ENCODE measurements at places on chromosomes 6 and 20. TPM values are rescaled to one million over a fixed set of nuclear protein-coding genes. Genes with fewer than 3 reads are reported as not detected.

TLDC2 gene
- not detected for total RNA-seq

PLAGL1 gene
- 1.1 TPM for total RNA-seq

- DNase-seq: no peak
Observed at GRCh38 chr6:127058027-127058426, 60.4 kb upstream of the RSPO3 start.

DNA sequence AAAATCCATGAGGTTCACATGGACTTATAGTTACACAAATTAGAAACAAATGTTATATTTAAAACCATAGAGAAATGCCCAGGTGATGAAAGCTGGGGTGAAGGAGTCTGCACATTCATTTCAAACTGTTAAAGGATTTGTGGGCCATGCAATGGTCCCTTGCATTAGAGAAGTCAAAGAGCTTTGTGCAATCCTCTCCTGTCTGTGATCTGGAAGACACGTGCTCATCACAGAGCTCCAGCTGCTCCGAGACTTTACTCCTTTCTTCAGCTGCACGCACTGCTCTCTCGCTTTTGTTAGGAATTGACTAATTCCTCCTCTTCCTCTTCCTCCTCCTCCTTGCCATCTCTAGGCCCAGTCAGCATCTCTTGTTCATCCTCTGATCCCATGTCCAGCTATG is 4.1 kb upstream of the AIF1 start:
- DNase-seq: no peak

DNA sequence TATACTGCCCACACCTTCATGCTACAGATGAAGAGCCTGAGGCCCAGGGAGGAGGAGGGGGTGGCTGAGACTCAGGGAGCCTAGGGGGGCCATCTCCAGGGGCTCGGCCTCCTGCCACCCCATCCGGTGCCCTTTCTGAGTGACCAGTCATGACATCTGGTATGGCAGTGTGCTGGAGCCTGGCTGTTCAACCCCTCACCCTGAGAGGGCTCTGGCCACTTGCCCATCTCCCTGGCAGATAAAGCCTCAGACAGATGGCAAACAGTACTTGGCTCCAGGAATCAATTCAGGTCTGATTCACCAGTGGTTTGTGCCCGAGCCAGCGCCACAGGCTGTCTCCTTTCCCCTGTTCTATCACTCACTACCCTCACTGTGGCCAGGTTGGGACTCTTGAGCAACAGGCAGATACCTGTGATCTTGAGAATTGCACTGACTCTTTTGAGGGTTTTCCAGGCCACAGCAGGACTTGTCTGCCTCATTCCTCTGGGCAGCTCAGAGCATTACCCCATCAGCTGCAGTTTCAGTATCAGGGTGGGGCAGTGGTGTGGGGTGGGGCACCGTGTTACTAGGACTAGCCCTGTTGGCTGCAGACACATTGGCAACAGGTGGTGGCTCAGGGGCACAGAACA is 22.8 kb downstream of the SRSF3 start:
- no peak for DNase-seq

All from CD4-positive, alpha-beta T cell (primary cell).